Sciatic nerve (tissue), 2 donors: ENCODE measurements at places on chromosomes 1 and 21.

DNA sequence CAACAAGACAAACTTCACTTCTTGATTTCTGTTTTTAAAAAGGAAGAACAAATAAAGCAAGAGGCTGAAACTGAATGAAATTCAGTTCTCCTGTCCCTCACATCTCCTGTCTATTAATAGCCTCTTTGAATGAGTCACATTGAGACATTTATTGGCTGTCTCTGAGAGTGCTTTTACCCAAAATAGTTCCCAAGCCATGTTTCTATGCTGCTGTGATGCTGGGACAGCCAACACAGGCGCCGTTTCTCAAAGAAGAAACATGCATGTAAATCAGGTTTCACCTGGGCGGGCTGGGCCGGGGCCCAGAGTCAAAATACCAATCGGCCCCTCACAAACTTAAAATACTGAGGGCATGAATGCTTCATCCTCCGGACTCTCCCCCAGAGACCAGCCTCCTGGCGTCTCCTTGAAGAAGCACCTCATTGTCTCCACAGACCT, 105.2 kb downstream of the EDEM3 start:
- no peak for DNase-seq

DNA sequence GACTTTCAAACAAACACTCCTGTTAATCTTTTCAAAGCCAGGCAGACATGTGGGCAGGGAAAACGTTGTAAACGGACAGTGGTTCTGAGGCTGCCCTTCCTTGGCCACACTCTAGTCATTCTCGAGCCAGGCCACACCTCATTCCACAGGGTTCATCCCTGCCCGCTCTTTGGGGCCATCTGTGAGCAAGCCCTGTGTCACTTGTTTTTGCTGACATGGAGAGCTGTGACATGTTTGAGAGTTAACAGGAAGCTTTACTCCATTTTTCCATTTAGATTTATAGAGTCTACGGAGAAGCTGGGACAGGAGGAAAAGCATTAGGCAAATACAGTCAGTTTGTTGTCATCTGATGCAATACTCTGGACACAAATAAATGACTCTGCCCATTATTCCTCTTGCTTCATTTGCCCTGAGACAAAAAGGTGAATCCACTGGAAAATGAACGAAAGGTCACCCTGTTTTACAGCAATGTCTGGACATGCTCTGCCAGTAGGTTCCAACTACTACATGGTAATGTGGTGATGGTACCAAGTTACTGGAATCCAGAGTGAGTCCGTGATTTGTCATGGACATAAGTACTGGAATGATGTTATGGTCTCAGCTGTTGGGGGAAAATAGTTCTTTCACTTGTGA, 126.9 kb downstream of the CLIC6 start:
- no peak for DNase-seq

DNA sequence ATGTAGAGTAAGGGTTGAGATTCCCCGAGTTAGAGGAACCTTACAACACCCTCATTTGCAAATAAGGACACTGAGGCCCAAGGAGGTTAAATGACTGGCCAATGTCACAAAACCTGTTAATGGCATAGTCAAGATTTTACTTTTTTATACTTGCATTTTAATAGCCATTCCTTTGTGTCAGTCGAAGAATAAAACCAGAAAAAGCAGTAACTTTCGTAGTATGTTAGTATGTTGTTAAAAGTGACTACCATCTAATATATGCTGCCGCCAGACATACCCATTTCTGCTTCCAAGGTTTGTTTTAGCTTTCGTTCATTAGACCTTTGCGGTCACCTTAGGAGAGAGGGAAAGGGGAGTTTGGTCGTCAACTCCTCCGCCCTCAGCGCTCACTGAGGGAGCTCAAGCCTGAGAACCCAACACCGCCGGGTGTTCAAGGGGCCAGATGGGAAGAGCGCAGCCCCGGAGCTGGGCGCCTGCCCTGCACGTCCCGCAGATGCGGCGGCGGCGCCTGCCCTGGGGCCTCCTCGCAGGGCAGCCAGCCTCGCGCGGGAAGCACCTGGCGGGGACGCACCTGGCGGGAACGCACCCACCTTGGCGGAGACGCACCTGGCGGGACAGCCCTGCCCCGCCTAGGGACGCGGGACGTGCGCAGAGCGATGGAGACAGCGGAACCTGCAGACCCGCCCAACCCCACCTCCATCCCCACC, 466 bp downstream of the VPS26C start:
- no peak for DNase-seq

GRCh38 chr1:70475023-70475422, 64.0 kb downstream of the CTH start:
- DNase-seq = no peak

- DNase-seq = no peak
These were observed 2.0 kb downstream of the CR1 start for GRCh38 chr1:207497941-207498340.

GRCh38 chr1:158117854-158118704, 62.6 kb upstream of the CD1D start:
- DNase-seq = peak; percentile 73

DNA sequence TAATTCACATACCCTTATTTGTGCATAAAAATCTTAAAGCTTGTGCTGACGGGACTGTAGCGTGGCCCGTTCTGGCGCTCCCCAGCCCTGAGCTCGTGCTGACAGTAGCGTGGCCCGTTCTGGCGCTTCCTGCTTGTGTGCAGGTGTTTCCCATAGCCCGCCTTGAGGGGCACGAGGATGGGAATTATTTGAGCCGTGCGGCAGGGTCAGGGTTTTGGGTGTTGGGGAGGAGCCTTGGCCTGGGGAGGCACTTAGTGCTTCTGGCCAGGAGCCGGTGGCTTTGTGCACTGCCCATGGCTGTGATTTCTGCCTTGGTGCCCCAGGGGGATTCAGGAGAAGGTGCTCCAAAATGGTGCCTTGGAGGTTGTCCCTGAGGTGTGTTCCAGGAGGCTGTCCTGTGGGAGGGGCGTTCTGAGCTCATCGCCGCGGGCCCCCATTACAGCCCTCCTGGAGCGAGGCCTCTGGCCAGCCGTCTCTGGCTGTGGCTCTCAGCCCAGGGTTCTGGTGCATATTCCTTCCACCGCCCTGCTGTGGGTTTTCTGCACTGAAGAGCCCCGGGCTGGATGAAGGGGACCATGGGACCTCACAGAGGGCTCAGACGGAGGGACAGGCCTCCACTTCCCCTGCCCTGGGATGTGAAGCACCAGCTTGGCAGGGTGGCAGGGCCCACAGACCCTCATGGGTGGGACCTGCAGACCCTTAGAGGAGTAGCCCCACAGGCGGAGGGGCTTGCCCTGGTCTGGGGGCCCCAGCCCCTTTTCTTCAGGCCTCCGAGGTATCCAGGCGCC, 6.6 kb downstream of the SLX9 start:
- DNase-seq = peak; percentile 53

- DNase-seq = no peak
These were observed 572.9 kb upstream of the CAMK1G start for GRCh38 chr1:209010475-209011230.

DNA sequence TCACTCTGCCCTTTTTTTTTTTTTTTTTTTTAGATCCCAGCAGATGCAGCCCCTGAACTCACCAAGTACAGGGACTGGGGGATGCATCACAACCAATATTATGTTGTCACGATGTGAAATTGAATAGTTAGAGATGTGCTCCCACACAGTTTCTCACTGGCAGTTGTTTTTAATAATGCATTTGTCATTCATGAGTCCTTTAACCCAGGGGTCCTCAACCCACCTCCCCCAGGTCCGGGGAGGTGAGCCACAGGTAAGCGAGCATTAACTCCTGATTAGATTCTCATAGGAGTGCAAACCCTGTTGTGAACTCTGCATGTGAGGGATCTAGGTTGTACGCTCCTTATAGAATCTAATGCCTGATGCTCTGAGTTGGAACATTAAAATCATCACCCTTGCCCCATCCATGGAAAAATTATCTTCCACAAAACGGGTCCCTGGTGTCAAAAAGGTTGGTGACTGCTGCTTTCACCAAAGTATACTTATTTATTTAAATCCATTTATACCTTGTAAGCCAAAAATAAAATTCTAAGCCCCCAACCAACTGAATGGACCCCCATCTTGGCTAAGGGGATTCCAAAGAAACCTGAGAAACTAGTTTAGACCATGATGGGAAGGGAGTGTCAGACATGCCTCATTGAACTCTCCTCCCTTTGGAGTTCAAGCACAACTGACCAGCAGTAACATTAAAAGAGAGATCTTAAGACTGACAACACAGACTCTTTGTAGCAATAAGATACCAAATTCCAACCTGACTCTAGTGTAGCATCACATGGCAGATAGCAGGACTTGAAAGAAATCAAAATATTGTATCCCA, 119.3 kb upstream of the ATP1A1 start:
- DNase-seq = no peak

DNA sequence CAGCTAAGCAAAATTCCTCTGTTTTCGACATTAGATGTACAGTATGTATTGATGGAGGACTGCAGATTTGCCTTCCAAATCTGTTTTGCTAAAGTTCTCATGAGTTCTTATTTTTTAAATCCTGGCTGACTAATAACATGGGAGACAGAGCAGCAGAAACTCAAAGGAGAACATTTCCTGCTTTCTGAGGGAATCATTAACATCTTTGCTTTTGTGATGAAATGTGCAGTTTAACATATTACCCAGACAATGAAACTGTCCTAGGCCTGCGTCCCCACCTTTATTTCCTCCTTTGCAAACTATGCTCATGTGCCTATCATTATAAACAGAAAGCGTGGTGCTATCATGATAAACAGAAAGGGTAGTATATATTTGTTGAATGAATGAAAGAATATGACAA, 149.9 kb downstream of the ZP4 start:
- DNase-seq = no peak

DNA sequence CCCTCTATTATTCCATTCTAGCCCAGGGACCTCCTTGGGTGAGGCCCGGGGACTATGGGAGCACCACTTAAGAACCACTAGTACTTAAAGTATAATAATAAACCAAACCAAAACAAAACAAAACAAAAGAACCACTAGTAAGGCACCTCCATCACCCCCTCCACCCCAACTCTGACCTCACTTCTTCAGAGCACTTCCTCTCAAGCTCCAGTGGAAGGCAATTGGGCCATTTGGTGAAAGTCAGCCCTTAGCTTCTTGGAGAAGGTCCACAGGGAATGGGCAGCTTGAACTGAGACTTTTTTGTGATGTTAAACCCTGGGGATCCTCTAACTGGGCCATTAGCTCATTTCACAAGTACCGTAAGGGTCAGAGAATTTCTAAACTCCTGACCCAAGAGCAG, 237.3 kb downstream of the RHOU start:
- no peak for DNase-seq

DNA sequence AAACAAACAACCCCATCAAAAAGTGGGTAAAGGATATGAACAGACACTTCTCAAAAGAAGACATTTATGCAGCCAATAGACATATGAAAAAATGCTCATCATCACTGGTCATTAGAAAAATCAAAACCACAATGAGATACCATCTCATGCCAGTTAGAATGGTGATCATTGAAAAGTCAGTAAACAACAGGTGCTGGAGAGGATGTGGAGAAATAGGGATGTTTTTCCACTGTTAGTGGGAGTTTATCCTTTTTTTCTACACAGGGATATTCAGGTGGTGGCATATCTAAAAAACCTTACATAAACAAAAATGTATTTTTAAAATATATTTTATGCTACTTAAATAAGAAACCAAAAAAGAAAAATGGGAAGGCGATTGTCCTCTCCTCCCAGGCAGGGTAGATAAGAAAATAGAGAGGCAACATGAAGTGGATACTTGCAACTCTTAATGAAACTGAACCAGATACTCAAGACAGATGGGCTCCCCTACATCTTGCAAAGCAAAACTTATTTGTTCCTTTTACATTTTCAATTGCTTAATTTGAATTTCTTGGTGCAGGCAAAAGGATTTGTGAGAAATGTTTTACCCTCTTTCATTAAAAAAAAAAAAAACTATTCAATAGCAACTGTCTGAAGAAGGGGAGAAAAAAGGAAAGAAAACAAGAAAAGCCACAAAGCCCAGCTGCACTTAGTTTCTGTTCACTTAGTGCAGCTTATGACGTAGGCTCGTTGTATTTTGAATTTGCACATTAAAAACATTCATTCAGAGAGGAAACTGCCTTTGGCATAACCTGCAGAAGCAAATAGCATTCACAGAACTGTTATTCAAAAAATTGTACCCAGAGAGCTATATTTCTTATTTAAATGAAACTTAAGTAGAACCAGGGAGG, 36.9 kb upstream of the RGS1 start:
- DNase-seq = no peak

DNA sequence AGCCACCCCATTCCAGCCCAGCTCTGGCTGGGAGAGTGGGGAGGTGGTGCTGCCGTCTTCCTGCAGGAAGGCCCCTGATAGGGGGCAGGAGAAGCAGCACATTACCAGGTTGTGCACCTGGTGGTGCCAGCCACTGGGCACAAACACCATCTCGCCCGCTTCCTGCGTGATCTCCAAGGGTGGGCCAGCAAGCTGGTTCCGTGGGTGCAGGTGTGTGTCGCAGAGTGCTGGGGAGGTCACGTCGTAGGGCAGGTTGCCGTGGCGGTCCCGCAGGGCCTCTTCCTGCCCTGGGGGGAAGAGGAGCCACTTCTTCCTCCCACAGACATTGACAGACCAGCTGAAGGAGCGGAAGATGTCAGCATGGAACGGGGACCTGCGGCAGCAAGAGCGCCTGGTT, 1.8 kb downstream of the JMJD4 start:
- no peak for DNase-seq

GRCh38 chr1:201153474-201154388, 543 bp downstream of the TMEM9 start:
- no peak for DNase-seq
